ENCODE measurements at places on chromosomes 7 and 10.

DNA sequence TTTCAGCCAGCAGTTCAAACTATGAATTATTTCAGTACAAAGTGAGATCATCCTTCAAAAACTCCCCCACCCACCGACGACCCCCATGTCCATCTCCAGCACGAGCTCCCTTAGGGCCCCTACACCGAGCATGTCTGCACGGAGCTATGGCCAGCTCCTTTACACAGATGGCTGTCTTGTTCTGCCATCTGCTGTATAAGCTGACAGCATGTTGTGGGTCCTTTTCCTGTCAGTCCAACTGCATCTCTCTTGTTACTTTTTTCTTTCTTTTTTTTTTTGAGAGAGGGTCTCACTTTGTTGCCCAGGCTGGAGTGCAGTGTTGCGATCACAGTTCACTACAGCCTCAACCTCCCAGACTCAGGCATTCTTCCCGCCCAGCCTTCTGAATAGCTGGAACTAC is 21.6 kb downstream of the NPC1L1 start:
- DNase-seq, result no peak

DNA sequence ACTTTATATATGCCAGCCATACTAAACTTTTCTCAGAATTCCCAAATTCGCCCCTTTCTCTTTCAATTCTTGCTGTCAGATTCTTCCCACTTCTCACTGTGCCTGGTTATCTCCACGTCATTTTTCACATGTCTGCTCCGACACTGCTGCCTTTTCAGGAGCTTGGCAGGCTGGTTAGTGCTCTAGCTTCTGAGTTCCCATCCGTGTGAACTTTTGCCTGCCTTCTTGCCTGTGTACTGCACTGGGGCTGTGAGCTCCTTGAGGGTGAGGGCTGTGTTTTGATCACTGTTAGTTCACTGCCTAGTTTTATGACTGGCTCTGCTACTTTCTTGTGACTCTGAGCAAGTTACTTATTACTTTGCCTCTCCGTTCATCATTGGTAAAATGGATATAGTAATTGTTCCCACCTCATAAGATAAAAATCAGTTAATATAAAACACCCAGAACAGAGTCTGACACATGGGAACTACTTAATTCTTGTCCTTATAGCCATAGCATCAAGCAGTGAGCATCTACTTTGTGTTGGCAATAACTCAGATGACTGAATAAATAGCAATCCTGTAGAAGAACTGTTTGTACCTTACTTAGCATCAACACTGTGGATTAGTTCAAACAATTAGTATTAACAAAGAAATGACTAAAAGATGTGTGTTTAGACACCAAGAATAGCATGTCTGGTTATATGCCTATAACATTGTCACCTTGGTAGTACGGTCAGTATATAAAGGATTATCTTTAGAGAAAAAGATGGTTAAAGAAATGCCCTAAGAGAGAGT is 5.5 kb downstream of the GSTO1 start:
- no peak for DNase-seq

- no peak for DNase-seq
These were observed 26.6 kb downstream of the TRIL start for GRCh38 chr7:28931565-28931964.

GRCh38 chr10:14698111-14698828 is 76.4 kb downstream of the FAM107B start:
- no peak for DNase-seq

Data from stimulated activated CD4-positive, alpha-beta T cell treated with anti-CD3 and anti-CD28 coated beads, TNF-alpha, amount 100 ng/mL, for 4 hours (primary cell).